ENCODE measurements at places on chromosomes 16 and 17. TPM values are rescaled to one million over a fixed set of nuclear protein-coding genes. Genes with fewer than 3 reads are reported as not detected.

KRT17 gene
- total RNA-seq = 5.9 TPM

GRCh38 chr17:28585851-28586250 lies 9.2 kb upstream of the ALDOC start:
- no peaks in the 10 kb centered on the region for H3K27me3 ChIP-seq
- no peak overlapping the region for H3K4me3 ChIP-seq
- peaks cover 4% of the 10 kb centered on the region for H3K36me3 ChIP-seq
- H3K4me1 ChIP-seq = no peaks in the 10 kb centered on the region
- no peak for DNase-seq

LGALS9B gene
- not detected for total RNA-seq

DNA sequence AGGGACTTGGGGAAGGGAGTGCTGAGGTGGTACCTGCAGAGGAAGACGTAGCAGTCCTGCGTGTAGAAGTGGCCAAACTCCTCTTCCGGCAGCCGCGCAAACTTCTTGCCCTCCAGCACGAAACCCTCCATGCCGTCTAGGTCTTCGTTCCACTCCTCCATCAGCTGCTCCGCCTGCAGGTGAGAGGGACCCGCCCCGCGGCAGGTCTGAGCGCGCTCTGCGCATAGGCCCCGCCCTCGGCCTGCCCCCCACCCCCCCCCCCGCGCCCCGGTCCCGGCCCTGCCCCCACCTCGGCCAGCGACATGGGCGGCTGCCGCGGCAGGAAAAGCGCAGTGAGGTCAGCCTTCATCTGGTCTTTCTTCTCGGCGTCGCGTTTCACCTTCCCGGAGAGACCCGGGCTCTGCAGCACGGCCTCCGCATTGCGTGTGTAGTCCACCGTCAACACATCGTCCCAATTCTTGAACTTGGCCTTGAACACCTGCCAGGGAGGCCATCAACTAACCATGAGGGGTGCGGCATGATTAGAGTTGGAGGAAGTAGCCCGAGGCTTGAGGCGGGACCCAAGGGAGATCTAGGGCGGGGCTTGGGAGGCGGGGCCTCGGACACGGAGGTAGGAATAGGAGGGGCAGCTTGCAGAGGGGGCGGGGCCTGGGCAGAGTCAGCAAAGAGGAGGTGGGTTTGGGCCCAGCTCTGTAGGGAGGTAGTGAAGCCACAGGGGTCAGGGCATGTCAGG lies 11.5 kb downstream of the FLII start:
- H3K4me1 ChIP-seq = no peaks in the 10 kb centered on the region
- no peak overlapping the region for H3K4me3 ChIP-seq
- no peaks in the 10 kb centered on the region for H3K27me3 ChIP-seq
- DNase-seq = peak; percentile 94

GRCh38 chr16:77805398-77805797 lies 17.0 kb downstream of the VAT1L start:
- H3K4me1 ChIP-seq = no peaks in the 10 kb centered on the region
- H3K27ac ChIP-seq = no peak overlapping the region
- no peaks in the 10 kb centered on the region for H3K36me3 ChIP-seq
- H3K4me3 ChIP-seq = no peak overlapping the region
- H3K27me3 ChIP-seq = no peaks in the 10 kb centered on the region

DNA sequence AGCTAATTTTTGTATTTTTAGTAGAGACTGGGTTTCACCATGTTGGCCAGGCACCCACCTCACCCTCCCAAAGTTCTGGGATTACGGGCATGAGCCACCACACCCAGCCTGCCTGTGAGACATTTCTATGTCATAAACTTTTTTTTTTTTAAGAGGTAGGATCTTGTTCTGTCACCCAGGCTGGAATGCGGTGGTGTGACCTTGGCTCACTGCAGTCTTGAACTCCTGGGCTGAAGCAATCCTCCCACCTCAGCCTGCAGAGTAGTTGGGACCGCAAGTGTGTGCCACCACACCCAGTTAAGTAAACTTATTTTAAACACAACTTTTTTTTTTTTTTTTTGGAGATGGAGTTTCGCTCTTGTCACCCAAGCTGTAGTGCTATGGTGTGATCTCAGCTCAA lies 47.2 kb downstream of the SCNN1G start:
- no peaks in the 10 kb centered on the region for H3K27me3 ChIP-seq
- H3K4me1 ChIP-seq = no peaks in the 10 kb centered on the region
- no peaks in the 10 kb centered on the region for H3K36me3 ChIP-seq
- H3K27ac ChIP-seq = no peak overlapping the region
- no peak overlapping the region for H3K4me3 ChIP-seq
- no peak for DNase-seq

GRCh38 chr16:1028524-1029258 lies 43.9 kb upstream of the SSTR5 start:
- DNase-seq = no peak
- no peak overlapping the region for H3K4me3 ChIP-seq

DNA sequence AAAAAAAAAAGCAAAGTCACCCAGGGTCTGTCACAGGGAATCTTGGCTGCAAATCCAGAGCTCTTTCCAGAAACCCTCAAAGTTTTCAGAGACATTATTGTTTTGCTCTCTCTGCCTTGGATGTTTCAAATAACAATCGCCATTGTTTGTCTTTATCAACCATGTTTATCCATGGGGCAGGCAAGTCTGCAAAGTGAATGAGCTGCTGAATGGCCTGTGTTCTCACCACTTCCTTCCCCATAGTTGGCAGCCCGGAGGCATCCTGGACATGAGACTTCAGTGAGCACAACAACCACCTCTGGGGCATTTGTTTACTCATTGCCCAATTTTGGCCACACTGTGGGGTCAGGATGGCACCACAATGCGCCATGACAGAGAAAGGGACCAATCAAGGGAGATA lies 53.1 kb upstream of the USP7 start:
- H3K27ac ChIP-seq = no peak overlapping the region
- no peak for DNase-seq
- H3K36me3 ChIP-seq = no peaks in the 10 kb centered on the region
- no peak overlapping the region for H3K4me3 ChIP-seq

DNA sequence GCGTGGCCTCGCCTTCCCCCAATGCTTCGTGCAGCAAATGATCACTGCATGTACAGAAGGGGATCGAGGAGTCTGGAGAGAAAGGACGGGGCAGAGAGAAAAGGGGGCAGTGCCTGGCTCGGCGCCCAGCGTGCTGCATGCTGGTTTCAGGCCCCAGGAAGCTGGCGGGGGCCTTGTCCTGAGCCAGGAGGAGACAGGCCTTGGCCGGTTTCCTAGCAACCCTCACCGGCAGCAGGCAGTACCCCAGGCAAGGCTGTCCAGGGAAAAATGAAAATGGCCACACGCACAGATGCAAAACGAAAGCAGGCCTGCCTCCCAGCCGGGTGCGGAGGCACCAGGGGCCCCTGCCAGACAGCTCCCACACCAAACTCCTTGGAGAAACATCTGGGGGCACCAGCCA lies 126.3 kb downstream of the ZFHX3 start:
- H3K4me1 ChIP-seq = peaks cover 12% of the 10 kb centered on the region
- no peaks in the 10 kb centered on the region for H3K36me3 ChIP-seq
- H3K4me3 ChIP-seq = no peak overlapping the region
- no peak overlapping the region for H3K27ac ChIP-seq
- no peaks in the 10 kb centered on the region for H3K27me3 ChIP-seq
- DNase-seq = no peak

SHISA6 gene
- total RNA-seq = not detected

MMP15 gene
- 25.2 TPM for total RNA-seq

MVD gene
- total RNA-seq = 104 TPM

DNA sequence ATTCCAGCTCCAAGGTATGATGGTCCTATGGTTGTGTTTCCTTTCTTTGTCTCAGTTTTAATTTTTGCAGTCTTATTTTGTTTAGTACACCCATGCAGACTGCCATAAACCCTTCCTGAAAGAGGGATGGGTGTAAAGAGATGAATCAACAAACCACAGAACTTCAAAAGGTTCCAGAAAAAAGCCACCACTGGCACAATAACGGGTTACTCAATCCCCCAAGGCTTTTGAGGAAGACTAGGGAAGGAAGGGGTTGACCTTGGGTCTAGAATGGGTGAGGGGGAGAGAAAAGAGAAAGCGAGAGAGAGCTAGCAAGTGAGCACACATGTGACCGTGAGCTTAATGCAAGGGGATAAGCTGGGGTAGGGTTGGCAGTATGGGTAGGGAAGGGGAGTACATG lies 168.1 kb downstream of the XYLT1 start:
- H3K4me1 ChIP-seq = peaks cover 25% of the 10 kb centered on the region
- H3K36me3 ChIP-seq = no peaks in the 10 kb centered on the region
- DNase-seq = no peak
- no peaks in the 10 kb centered on the region for H3K27me3 ChIP-seq
- no peak overlapping the region for H3K4me3 ChIP-seq

DNA sequence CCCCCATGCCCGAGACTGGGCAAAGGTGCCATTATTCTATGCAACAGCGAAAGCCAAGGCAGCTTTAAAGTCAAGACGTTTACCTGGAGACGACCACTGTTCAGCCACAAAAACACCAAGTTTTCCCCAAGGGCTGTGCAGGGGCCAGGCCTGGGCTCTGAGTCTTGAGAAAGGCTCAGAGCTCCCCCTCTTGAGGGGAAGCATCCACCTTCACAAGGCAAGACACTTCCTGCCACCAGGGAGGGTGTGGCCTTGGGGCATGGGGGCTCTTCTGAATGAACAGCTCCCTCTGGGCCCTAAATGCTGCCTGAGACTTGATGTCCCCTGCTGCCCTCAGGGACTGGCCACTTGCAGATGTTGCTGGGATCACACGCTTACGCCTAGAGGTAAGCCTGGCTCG lies 26.5 kb downstream of the PDIA2 start:
- no peaks in the 10 kb centered on the region for H3K4me1 ChIP-seq
- no peak for DNase-seq
- no peak overlapping the region for H3K27ac ChIP-seq
- no peak overlapping the region for H3K4me3 ChIP-seq

- peaks cover 24% of the 10 kb centered on the region for H3K36me3 ChIP-seq
- peaks cover 8% of the 10 kb centered on the region for H3K4me1 ChIP-seq
- H3K27ac ChIP-seq = no peak overlapping the region
- no peak for DNase-seq
- no peaks in the 10 kb centered on the region for H3K27me3 ChIP-seq
- no peak overlapping the region for H3K4me3 ChIP-seq
Observed at GRCh38 chr17:39683295-39683939, 4.4 kb downstream of the PGAP3 start.

DNA sequence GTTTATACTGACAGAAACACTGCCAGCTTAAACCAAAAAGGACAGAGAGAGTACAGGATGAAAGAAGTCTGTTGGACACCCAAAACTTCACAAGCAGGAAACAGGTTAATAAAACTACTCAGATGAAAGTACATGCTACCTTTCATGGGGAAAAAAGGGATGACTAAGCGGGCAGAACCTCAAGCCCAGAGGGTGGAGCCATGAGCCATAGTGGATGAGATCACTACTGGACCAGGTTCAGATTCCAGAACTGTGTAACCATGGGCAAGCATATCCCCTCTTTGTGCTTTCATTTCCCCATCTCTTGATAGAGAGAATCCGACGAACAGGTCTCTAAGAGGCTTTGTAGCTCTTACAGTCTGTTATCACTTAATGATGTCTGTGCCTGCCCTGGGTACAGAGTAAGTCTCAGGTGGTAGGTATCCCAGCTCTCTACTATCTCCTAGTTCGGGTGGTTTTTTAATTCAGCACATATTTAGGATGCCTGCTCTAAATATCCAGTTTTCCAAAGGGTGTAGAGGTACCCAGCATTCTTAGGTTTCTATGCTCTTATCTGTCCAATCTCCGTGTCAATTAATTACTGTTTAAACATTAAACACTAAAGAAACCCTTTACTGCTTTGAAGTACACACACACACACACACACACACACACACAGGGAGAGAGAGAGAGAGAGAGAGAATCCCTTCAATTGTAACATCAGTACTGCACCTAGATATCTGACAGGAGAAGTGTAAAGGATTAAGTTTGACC lies 206.7 kb downstream of the ZNF423 start:
- no peak overlapping the region for H3K27ac ChIP-seq
- no peak for DNase-seq
- H3K36me3 ChIP-seq = no peaks in the 10 kb centered on the region
- H3K4me1 ChIP-seq = no peaks in the 10 kb centered on the region

DNA sequence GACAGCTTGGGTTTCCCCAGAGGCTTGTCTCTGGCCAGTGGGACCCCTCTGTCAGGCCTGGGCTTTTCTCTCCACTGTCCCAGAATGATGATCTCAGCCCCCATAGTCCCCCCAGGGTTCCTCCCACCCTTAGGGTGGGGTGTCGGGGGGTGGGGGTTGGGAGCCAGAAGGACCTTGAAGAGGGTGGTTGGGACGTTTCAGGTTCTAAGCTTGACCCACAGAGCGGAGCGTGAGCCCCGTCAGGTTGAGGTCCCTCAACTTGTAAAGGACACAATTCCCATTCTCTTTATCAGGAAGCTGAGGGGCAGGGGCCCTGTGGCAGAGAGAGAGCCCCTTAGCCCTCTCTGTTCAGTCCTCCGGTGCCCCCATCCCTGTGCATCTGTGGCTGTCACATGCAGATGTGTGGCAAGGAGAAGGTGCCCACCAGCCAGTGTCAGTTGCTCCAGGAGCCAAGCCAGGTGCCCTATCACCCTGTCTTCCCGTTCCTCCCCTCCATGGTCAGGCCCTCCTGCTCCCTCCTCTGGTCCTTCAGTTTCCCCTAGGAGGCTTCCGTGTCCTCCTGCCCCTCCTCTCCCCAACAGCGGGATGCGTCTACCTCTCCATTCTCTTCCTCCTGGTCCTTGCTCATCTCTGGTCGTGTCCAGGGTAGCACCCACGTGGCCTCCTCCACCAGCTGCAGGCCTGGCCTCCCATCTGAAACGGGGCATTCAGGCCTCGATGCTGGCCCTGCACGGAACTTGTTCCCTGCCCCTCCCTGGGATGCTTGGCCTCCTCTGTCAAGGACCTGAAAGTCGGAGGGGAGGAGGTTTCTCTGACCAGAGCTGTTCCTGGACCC lies 1.5 kb upstream of the NTN3 start:
- H3K4me1 ChIP-seq = peaks cover 39% of the 10 kb centered on the region
- DNase-seq = no peak
- H3K27me3 ChIP-seq = peaks cover 45% of the 10 kb centered on the region
- H3K27ac ChIP-seq = no peak overlapping the region
- H3K36me3 ChIP-seq = no peaks in the 10 kb centered on the region
- H3K4me3 ChIP-seq = no peak overlapping the region

SLC16A6 gene
- total RNA-seq = 7.5 TPM

HOXB5 gene
- total RNA-seq = 4.4 TPM

- H3K36me3 ChIP-seq = no peaks in the 10 kb centered on the region
- no peaks in the 10 kb centered on the region for H3K27me3 ChIP-seq
- H3K27ac ChIP-seq = no peak overlapping the region
- no peak for DNase-seq
Observed at GRCh38 chr16:49663081-49664065, 192.5 kb downstream of the ZNF423 start.

Measured in upper lobe of right lung (tissue), 1 donor.